ENCODE measurements at places on chromosomes 5 and 9. TPM values are rescaled to one million over a fixed set of nuclear protein-coding genes. Genes with fewer than 3 reads are reported as not detected.

Gene MEF2C
- total RNA-seq = 1.4 TPM

Gene RAB14
- 36.0 TPM for total RNA-seq

Gene SPINK7
- not detected for total RNA-seq

DNA sequence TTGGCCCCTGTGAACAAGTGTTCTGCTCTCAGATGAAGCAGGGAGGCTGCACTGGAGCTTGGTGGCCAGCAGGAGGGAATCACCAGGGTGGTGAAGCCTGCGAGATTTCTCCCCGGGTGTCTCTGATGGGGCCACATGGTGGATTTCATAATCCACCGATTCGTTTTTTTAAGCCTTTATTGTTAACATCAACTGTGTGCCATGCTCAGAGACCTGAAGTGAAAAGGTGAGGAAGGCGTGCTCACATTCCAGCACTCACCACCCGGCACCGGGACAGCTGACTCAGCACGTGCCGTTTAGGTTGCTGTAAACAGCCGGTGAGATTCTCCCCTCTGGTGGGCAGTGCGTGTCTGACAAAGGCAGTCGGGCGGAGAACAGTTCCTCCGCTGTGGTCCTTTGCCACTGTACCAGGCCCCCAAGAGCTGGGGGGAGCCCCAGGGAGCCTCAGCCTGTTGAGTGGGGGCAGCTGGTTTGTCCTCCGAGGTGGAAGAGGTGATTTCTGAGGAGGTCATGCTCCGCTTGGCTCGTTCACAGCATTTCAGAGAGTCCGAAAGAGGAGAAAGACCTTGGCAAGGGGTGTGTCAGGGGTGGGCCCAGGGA, 12.7 kb upstream of the AHRR start:
- no peak for DNase-seq

DNA sequence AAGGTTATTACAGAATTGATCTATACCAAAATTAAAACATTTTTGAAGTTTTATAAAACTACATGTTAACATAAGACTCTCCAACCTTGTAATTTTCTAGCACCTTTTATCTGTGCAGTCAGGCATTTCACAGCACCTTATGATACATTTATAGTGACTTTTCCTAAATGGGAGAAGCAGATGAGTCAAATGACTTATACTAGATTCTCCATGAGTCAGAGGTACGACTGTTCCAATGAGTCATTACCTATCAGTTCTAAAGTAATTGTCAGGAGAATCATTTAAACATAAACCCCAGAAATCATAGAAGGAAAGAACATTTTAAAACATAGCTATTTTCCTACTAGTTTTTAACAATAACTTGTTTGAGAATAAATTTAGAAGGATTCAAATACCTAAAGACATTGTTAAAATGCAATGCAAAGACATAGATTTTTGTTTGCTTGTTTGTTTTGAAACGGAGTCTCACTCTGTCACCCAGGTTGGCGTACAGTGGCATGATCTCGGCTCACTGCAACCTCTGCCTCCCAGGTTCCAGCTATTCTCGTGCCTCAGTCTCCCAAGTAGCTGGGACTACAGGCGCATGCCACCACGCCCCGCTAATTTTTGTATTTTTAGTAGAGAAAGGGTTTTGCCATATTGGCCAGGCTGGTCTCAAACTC, 34.7 kb upstream of the DMXL1 start:
- DNase-seq = no peak

Gene SPARC
- 358 TPM for total RNA-seq

GRCh38 chr9:16243798-16244197, 626.7 kb downstream of the BNC2 start:
- DNase-seq = no peak

Gene EIF4EBP3
- 9.8 TPM for total RNA-seq

Gene PDCD1LG2
- not detected for total RNA-seq

Gene ACO1
- total RNA-seq = 44.5 TPM

DNA sequence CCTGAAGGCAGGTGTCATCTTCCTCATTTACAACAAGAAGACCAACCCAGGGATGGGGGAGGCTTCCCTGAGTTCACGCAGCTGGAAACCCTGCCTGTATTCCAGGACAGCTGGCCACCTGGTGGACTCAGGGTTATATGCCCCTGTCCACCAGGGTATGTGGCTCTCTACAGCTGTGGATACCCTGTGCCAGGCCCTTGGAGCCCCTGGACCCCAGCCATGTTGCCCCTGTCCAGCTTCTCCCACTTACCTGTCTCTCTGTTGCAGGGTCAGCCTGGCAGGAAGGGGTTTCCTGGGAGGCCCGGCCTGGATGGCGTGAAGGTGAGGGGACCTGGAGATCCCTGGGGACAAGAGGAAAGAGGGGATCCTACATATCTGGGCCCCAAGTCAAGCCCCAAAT, 79.7 kb upstream of the ORM1 start:
- no peak for DNase-seq

DNA sequence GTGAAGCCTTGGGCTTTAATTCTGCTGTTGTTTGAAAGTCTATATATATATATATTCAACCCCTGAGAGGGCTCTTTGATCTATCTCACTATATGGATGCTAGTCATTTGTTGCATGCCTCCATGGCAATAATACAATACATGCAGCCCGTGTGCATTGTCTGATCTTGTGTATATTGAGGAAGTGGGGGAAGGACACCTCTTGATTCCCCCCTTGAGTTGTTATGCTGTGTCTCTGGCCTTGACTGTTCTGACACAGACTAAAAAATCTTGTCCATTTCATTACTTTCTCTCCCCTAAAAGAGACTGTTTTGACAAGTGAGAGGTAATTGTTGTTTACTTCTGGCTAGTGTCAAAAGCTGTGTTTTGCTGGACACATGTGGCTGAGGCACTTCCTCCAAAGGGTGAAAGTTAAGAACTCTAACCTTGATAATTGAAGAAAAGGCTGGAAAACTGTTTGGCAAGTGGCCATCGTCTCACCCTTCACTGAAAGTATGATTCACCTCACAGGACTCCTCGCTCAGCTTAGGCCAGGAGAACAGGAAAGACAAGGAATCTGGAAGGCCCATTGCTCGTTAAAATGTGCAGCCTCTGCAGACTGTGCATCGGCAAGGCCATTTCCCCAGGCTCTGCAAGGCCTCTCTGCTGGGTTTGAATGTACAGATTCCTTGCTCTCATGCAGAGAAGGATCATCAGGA, 304.0 kb downstream of the PRELID2 start:
- no peak for DNase-seq

- no peak for DNase-seq
Observed at GRCh38 chr9:70421272-70422180, 7.1 kb upstream of the KLF9 start.

DNA sequence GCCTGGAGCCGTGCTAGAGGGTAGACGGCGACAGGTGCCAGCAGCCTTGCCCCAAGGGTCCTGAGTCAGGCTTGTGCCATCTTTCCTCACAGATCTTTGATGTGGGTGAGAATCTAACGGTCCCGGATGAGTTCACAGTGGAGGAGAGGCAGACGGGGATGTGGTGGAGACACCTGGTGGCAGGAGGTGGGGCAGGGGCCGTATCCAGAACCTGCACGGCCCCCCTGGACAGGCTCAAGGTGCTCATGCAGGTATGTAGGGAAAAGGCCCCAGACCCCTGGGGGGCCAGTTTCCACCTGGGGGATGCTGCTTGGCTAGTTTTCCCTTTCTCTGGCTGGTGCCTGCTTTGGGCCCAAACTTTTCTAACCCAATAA, 24.0 kb downstream of the PTGES2 start:
- no peak for DNase-seq

DNA sequence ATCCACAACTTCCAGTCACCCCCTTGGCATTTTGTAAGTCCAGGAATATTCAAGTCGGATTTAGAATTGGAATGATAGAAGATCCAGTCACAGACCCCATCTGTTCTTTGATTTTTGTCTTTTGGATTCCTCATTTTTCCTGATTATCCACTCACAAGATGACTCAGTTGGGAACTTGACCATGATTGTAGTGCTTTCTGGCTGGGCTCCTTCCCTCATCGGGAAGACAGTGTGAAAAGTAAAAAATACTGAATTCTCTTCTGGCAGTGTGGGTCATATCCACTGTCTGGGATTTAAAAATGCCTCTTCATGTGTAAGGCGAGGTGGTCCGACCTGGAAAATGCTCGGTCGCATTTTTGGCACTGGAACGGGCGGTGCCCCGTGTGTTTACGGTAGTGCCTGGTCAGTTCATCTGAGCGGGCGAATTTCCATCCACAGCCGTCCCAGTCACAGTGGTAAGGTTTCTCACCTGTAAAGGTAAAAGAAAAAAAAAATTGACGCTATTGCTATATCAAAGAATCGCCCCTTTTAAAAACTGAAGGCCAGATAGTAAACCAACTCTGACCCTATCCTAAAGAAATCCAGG, 4.0 kb downstream of the KLF4 start:
- no peak for DNase-seq

GRCh38 chr5:67454957-67455561, 258.5 kb upstream of the CD180 start:
- no peak for DNase-seq

Gene BDP1
- total RNA-seq = 29.1 TPM

Gene FTMT
- not detected for total RNA-seq

Gene KIAA0825
- total RNA-seq = 1.5 TPM

Gene GZMA
- not detected for total RNA-seq

DNA sequence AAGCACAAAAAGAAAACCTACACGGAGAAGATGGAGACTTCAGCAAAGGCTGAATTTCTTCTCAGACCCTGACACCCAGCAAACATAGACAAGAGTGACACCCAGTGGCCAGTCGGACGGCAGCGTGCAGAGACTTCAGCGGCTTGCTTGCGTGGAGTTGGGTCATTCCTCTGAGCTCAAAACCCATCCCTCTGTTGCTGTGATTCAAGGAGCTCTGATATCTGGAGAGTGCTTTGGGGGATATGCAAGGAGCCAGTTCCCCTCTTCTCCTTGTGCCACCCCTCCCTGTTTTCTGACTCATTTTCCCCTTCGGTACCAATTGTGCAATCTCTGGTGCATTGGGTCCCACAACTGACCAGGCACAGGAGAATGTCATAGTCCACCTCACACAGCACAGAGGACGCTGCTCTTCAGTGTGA, 27.5 kb downstream of the SH3TC2 start:
- DNase-seq = peak; percentile 81

DNA sequence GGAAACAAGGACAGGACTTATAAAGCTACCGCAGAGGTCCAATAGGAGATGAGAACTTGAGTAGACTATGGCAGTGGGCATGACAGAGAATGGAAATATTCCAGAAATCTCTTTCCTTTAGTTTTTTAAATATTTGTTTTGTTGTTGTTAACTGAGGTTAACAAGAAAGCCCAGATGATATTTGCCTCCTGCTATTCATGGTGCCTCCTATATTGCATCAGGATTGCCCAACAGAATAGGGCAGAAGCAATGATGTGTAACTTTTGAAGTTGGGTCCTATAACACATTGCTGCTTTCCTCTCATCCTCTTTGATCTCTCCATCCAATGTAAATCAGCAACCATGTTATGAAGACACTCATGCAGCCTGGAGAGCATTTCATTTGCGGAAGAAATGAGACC, 42.8 kb downstream of the PDE4D start:
- DNase-seq = no peak

- peak; percentile 70 for DNase-seq
Observed at GRCh38 chr5:72955143-72955767, 586 bp upstream of the FCHO2 start.

Gene PCSK5
- total RNA-seq = 17.8 TPM

Data from WTC11 (cell line).